ENCODE measurements at places on chromosomes 11 and 22.
A peak's percentile ranks its signal among the peaks of the same experiment; 100 is the strongest.

DNA sequence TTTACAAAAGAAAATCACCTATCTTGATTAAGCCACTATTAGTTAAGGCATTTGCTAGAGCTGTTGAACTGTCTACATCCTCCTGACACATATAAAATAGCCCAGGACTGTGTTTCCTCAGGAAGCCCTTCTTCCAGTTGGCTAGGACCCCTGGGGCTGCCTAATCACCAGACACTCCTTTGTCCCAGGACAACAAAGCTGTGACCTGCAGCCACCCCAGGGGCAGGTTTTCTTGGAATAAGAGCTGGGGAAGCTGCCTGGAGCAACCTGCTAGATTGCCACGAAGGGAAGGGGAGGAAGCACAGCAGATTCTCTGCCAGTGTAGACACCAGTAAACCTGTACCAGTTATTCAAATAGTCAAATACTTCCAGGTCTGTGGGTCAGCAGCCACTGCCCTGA, 17.6 kb downstream of the CHST1 start:
- no peak for DNase-seq

DNA sequence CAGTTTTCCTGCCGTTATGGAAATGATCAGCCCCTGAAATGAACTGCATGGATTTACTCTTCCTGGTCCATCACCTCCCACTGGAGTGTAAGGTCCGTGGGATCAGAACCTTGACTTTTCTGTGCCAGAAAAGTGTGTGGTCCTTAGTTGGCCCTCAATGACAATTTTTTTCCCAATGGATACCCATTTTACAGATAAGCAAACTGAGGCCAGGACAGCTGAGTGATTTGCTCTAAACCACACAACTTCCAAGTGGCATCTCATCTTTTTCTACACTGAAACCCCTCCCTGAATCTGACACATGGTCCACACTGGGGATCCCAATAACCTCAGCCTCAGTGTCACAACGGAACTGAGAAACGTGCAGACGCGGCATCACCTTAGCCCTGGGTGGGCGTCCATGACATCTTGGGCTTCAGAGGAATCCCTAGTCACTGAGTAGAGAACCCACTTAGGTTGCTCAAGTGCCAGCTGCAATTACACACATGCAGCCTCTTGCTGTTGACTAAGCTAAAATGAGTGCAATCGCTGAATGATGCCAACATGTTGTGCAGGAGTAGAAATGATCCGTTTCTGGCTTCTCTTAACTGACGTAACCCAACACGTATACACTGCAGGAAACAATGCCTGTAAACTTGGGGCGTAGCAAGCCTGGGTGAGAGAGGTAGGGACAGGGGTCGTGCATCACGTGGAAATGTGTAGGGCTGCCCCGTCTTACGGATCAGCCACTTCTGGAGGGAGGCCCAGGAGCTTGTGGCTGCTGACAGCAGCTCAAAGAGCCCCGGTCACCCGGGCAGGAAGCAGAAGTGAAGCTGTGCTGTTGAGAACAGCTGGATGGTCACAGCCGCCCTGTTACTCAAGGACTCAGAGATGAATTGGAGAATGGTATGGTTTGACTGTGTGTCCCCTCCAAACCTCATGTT, 136.3 kb downstream of the SHANK2 start:
- no peak for DNase-seq

- no peak for DNase-seq
These were observed 7.6 kb upstream of the MS4A10 start for GRCh38 chr11:60777572-60777971.

DNA sequence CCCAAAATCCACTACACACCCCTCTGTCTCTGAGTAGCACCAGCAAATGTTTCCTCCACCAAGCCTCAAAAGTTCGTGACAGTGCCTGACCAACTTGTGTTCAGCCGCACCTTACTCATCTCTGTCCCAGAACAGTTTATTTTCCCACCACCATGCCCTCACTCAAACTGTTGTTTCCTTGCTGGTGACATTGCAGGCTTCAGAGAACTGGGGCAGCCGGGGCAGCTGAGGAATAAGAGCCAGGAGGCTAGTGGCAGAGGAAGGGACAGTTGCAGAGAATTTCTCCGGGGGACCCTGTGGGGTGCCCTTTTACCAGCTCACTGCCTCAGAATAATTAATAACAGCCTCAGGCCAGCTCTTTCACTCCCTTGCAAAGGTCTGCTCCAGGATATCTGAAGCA, 709 bp upstream of the KCNE3 start:
- DNase-seq: no peak

GRCh38 chr11:41110527-41110926, 348.9 kb downstream of the LRRC4C start:
- no peak for DNase-seq

GRCh38 chr22:37669586-37669985, 5.8 kb upstream of the LGALS1 start:
- DNase-seq: no peak

DNA sequence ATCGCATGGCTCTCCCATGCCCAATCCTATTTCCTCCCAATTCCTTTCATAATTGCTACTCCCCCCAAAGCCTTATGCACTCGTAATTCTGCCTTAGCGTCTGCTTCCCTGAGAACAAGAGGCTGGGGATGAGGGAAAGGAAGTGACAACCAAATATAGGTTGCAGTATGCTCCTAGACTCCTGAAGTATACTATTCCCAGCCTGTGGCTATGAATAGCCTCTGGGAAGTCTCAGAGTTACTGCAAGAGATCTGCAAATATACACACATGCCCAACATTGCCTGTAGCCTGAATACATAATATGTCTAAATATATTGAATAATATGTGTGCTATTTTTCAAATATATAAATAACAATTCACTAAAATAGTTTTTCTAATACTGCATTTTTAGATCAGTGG, 96.1 kb upstream of the CD44 start:
- no peak for DNase-seq

DNA sequence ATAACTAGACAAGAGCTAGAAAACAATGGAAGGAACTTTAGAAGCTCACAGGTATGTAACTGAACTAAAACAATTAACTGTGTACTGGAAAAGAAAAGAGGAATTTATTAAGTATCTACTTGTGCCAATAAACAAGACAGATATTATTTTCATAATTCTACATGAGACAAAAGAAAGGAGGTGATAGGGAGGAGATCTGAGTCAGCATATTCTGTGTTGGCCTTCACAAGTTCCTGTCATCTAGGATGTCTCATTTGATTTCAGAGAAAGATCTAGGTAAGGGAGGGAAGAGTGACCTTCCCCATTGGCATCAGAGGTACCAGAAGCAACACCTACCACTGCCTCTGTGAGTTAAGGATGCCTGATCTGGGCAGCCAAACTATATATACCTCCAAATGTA, 34.8 kb upstream of the TEAD1 start:
- DNase-seq: no peak

DNA sequence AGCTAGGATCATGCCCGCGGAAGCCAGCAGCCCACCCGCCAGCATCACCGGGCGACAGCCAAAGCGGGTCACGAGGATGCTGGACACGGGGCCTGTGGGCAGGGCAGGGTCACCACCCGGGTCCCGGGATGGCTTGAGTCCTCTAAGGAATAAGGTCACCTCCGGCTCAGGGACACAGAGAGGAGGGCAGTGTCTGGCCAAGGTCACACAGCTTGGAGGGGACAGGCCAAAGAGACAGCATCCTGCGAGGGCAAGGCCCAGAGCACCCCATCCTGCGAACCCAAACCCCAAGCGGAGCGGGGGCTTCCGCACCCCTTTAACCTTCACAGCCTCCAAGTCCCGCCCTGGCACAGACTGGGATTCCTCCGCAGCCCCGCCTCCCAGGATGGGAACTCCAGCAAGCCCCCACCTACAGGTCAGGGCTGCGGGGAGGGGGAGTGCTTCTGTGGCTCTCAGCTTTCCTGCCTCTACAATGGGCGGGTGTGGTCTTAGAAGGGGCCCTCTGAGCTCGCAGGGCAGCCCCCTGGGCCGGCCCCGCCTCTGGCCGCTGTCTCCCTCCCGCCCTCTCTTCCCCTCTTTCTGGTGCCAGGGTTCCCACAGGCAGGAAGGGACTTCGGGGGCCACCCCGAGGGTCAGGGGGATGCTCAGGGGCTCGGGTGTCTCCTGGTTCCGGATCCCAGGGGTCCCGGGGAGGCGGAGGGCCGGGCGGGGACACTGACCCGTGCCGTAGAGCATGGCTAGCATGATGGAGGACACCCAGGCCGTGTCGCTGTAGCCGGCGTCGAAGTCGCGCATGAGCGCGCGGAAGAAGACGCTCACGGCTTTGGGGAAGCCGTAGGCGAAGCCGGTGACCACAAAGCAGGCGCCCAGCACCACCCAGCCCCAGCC, 1.8 kb downstream of the SLC16A8 start:
- no peak for DNase-seq

GRCh38 chr11:2443406-2443805, 908 bp downstream of the TRPM5 start:
- no peak for DNase-seq

- DNase-seq: no peak
These were observed 39.1 kb upstream of the LIPT2 start for GRCh38 chr11:74532501-74533246.

- no peak for DNase-seq
These were observed 5.2 kb upstream of the PLET1 start for GRCh38 chr11:112265659-112266409.

- DNase-seq: no peak
These were observed 77.8 kb downstream of the BUD13 start for GRCh38 chr11:116694815-116695590.

- DNase-seq: no peak
These were observed 9.4 kb downstream of the RTN4R start for GRCh38 chr22:20258584-20259326.

DNA sequence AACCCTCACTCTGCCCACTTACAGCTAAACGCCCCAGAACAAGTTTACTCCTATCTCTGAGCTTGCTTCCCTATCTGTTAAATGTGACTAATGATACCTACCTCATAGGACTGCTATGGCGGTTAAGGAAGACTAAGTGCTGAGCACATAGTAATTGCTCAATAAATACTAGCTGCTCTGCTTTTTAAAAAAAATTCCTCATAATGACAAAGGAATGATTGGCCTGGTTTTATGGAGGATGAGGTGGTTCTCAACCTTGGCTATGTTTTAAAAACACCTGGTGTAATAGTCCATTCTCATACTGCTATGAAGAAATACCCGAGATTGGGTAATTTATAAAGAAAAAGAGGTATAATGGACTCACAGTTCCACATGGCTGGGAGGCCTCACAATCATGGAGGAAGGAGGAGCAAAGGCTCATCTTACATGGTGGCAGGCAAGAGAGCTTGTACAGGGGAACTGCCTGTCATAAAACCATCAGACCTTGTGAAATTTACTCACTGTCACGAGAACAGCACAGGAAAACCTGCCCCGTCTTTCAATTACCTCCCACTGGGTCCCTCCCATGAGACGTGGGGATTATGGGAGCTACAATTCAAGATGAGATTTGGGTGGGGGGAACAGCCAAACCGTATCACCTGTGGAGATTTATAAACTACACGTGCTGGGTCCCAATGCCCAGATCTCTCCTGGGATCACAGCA, 127.2 kb upstream of the SYT13 start:
- DNase-seq: no peak

- DNase-seq: no peak
These were observed 18.7 kb downstream of the PAX6 start for GRCh38 chr11:31792456-31792855.

DNA sequence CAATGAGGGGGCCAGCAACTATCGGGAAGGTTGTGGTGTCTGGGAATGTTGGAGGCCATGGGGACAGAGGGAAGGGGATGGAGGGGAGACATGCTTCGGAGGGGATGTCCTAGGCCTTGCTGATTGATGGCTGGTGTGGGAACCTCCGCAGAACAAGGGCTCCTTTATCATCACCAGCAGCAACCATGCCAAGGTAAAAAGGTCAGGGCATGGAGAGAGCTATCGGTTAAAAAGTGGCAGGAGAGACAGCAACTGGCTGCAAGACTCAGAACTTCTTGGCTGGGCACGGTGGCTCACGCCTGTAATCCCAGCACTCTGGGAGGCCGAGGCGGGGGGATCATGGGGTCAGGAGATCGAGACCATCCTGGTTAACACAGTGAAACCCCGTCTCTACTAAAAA, 3.0 kb downstream of the GSTT4 start:
- DNase-seq: no peak

- peak; percentile 66 for DNase-seq
These were observed 113.0 kb upstream of the CLMP start for GRCh38 chr11:123308077-123308476.

- no peak for DNase-seq
These were observed 698 bp downstream of the C1QTNF4 start for GRCh38 chr11:47593492-47593933.

Data from DMS 273 treated with DMSO at 0.1 percent for 48 hours (cell line).